ENCODE measurements at places on chromosomes 4 and X. TPM values are rescaled to one million over a fixed set of nuclear protein-coding genes. Genes with fewer than 3 reads are reported as not detected.

Gene SLC10A7
- 13.0 TPM for total RNA-seq

Gene NUDT10
- total RNA-seq: 1.2 TPM

Gene KCNIP4
- not detected for total RNA-seq

Gene KLB
- not detected for total RNA-seq

Gene MAGEA1
- total RNA-seq: not detected

Gene EPGN
- not detected for total RNA-seq

Gene TMEM35A
- total RNA-seq: not detected

Gene PAGE1
- total RNA-seq: not detected

DNA sequence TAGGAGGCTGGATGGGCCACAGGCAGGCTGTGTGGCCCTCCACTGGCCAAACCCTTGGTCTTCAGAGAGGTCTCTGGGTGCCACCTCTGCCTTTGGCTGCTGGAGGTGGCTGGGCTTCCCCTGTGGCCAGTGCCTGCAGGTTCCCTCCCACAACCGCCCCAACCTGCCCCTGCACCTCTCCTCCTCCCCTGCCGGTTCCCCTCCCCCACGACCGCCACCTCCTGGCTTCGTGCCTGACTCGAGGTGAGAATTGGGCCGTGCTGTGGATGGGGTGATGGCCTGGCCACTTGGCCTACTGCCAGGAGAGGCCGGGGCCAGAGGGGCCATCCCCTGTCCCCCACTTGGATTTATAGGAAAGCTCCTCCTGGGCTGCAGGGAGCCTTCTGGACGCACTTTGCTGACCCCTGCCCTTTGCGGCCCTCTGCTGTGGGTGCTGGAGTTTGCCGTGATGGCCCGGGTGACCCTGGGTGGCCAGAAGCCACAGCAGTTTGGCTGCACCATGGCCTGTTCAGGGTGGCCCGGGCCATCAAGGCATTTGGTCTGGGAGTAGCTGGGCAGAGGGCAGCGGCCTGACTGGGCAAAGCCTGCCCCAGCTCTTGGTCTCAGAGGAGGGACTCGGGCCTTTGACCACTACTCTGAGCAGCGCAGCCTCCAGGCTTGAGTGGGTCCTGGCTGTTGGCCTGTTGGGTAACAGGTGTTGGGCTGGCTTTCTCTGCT lies 3.8 kb downstream of the NAT8L start:
- H3K27me3 ChIP-seq: no peaks in the 10 kb centered on the region
- no peak overlapping the region for H3K4me3 ChIP-seq
- H3K27ac ChIP-seq: no peak overlapping the region
- no peaks in the 10 kb centered on the region for H3K36me3 ChIP-seq
- H3K4me1 ChIP-seq: no peaks in the 10 kb centered on the region

GRCh38 chr4:8274765-8275547 lies 5.4 kb downstream of the HTRA3 start:
- no peaks in the 10 kb centered on the region for H3K36me3 ChIP-seq
- H3K4me3 ChIP-seq: no peak overlapping the region
- no peaks in the 10 kb centered on the region for H3K27me3 ChIP-seq
- no peak overlapping the region for H3K27ac ChIP-seq
- DNase-seq: no peak
- no peaks in the 10 kb centered on the region for H3K4me1 ChIP-seq

DNA sequence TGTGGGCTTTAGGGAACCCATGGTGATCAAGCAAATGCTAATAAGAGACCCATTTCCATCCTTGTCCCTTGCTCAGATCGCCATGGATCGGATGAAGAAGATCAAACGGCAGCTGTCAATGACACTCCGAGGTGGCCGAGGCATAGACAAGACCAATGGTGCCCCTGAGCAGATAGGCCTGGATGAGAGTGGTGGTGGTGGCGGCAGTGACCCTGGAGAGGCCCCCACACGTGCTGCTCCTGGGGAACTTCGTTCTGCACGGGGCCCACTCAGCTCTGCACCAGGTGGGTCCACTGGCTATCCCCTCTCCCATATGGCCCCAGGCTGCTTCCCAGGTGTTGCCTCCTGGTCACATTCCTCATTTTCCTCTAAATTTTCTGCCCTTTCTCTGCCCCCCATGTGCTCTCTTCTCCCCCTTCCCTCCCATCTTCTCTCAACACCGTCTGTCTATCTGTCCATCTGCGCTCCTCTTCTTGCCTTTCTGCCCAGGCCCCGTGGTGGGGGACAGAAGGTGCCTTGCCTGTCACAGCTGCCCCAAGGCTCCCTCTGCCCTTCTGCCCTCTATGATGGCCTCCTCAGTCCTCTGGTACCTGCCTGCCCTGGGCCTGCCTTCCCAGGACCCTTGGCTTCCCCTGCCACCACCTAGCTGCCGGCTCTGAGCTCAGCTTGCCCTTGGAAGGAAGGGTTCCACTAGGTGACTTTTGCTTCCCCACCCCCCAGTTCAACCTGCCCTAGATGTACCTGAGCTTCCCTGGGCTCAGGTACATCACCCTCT lies 5.2 kb downstream of the CDK16 start:
- peaks cover 12% of the 10 kb centered on the region for H3K4me1 ChIP-seq
- DNase-seq: no peak
- H3K27me3 ChIP-seq: no peaks in the 10 kb centered on the region
- no peak overlapping the region for H3K27ac ChIP-seq
- H3K36me3 ChIP-seq: peaks cover 21% of the 10 kb centered on the region

GRCh38 chr4:26252349-26253025 lies 68.3 kb upstream of the RBPJ start:
- H3K36me3 ChIP-seq: no peaks in the 10 kb centered on the region
- no peak overlapping the region for H3K27ac ChIP-seq
- H3K4me3 ChIP-seq: no peak overlapping the region
- no peaks in the 10 kb centered on the region for H3K27me3 ChIP-seq
- no peaks in the 10 kb centered on the region for H3K4me1 ChIP-seq
- DNase-seq: no peak

- no peak for DNase-seq
- no peak overlapping the region for H3K27ac ChIP-seq
- no peaks in the 10 kb centered on the region for H3K36me3 ChIP-seq
- no peaks in the 10 kb centered on the region for H3K27me3 ChIP-seq
- H3K4me3 ChIP-seq: no peak overlapping the region
These were observed 322.1 kb downstream of the TLL1 start for GRCh38 chr4:166195101-166195500.

DNA sequence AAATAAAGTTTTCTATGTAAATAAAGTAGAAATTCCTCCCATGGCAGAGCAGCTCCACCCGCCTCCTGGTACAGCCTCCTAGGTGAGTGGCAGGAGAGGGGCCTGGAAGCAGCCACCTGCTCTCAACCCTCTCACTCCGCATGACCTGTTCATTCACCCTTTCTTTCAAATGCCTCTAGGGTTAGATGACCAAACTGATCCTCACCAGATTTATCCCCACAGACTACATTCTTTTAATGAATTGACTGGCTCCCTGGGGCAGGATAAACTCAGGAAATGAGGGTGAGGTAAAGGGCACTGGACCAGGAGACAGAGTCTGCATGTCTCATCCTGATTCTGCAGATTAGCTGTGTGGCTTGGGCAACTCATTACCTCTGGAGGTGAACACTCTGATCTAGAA lies 32.6 kb upstream of the NKX6-1 start:
- no peaks in the 10 kb centered on the region for H3K36me3 ChIP-seq
- no peaks in the 10 kb centered on the region for H3K27me3 ChIP-seq
- no peak for DNase-seq
- no peak overlapping the region for H3K4me3 ChIP-seq
- no peaks in the 10 kb centered on the region for H3K4me1 ChIP-seq
- no peak overlapping the region for H3K27ac ChIP-seq

- no peak for DNase-seq
- no peak overlapping the region for H3K4me3 ChIP-seq
- H3K27ac ChIP-seq: no peak overlapping the region
These were observed 127.4 kb downstream of the RBM47 start for GRCh38 chr4:40502220-40502619.

GRCh38 chr4:8242782-8243560 lies 26.6 kb upstream of the HTRA3 start:
- H3K27me3 ChIP-seq: no peaks in the 10 kb centered on the region
- DNase-seq: no peak
- no peaks in the 10 kb centered on the region for H3K36me3 ChIP-seq
- no peak overlapping the region for H3K4me3 ChIP-seq

GRCh38 chrX:47568656-47569295 lies 7.8 kb downstream of the ARAF start:
- DNase-seq: peak; percentile 25
- H3K27me3 ChIP-seq: no peaks in the 10 kb centered on the region
- H3K27ac ChIP-seq: no peak overlapping the region
- H3K4me3 ChIP-seq: no peak overlapping the region

DNA sequence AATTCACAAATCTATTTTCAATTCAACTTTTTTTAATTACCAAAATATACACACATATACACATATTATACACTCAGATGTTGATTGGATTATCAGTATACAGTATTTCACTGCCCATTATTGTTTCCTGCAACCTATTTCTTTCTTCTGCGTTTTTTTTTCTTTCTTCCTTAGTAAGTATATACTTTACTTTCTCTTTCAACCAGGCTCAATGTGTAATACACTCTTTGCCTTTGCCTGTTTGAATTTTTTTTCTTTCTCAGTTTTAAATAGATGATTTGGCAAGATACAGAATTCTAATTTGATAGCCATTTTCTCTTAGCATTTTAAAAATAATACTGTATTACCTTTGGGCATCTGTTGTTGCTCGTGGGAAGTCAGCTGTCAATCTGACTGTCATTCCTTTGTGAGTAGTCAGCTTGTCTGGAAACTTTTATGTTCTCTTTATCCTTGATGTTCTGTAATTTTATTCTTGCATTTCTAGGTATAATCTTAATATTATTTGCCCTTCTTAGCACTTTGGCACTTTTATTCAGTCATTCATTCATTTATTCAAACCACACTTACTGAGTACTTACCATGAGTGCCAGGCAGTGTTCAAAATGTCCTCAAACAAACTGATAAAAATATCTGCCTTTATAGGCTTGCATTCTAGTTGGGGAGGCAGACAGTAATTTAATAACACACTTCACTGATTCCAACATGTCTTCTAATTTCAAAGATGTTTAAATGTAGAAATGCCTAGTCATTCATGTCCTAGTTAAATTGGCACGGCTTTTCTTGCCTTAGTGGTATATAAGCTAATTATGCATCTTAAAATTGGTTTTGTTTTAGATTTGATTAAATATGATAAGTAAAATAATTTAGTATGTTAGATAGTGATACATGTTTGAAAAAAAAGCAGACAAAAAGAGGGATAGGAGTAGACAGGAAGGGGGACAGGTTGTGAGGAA lies 3.7 kb downstream of the USP38 start:
- H3K27me3 ChIP-seq: no peaks in the 10 kb centered on the region
- no peak overlapping the region for H3K27ac ChIP-seq
- peaks cover 17% of the 10 kb centered on the region for H3K36me3 ChIP-seq
- peak overlapping the region; percentile 80 for H3K4me3 ChIP-seq
- peaks cover 49% of the 10 kb centered on the region for H3K4me1 ChIP-seq

DNA sequence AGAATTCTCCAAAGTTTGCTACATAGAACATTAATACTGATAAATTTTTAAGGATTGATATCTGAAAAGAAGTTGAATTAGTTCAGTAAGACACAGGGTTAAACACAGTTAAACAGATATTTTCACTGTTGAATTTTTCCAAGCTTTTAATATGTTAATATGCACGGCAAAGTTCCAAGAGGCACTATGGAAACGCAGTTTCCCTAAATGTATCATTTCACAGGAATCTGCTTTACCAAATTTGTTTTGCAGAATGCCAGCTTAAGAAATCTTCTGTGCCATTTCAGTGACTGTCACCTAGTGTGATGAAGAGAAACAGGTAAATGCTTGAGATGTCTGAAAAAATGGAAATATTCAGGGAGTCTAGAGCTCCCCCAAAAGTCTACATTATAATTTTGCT lies 395.9 kb upstream of the GRIA3 start:
- no peaks in the 10 kb centered on the region for H3K27me3 ChIP-seq
- no peaks in the 10 kb centered on the region for H3K36me3 ChIP-seq
- no peaks in the 10 kb centered on the region for H3K4me1 ChIP-seq

DNA sequence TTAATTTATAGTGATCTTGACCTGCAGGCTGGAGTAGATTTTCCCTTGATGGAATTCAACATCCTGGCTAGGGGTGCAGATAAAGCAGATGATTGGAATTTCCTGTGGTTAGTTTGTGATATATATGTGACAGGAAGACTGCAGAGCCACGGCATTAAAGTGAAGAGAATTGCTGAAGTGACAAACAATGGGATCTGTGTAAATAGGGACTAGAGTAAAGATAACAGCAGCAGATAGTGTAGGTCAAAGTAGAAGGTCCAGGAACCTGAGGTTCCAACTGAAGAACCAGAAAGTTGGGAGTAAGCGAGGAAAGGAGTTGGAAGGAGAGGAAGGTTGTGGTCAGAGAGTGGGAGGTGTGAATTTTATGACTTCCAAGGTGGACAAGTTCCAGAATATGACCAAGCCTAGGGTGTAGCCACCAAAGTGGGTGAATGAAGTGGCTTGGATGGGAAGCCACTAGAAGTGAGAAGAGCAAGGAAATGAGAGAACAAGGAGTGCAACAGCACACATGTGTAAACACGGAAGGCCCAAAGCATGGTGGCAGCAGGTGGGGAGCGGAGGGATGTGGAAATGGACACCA lies 325.0 kb downstream of the RAB28 start:
- H3K36me3 ChIP-seq: no peaks in the 10 kb centered on the region
- no peak overlapping the region for H3K27ac ChIP-seq
- H3K27me3 ChIP-seq: no peaks in the 10 kb centered on the region

- no peaks in the 10 kb centered on the region for H3K36me3 ChIP-seq
- no peak overlapping the region for H3K27ac ChIP-seq
- no peak overlapping the region for H3K4me3 ChIP-seq
These were observed 23.1 kb downstream of the JADE3 start for GRCh38 chrX:46935295-46935694.

GRCh38 chr4:145251391-145251790 lies 71.0 kb upstream of the OTUD4 start:
- no peaks in the 10 kb centered on the region for H3K27me3 ChIP-seq
- DNase-seq: no peak
- no peaks in the 10 kb centered on the region for H3K4me1 ChIP-seq
- no peak overlapping the region for H3K27ac ChIP-seq

GRCh38 chr4:80206521-80207171 lies 9.3 kb downstream of the PRDM8 start:
- H3K27me3 ChIP-seq: no peaks in the 10 kb centered on the region
- H3K27ac ChIP-seq: no peak overlapping the region
- no peak overlapping the region for H3K4me3 ChIP-seq
- H3K36me3 ChIP-seq: no peaks in the 10 kb centered on the region

DNA sequence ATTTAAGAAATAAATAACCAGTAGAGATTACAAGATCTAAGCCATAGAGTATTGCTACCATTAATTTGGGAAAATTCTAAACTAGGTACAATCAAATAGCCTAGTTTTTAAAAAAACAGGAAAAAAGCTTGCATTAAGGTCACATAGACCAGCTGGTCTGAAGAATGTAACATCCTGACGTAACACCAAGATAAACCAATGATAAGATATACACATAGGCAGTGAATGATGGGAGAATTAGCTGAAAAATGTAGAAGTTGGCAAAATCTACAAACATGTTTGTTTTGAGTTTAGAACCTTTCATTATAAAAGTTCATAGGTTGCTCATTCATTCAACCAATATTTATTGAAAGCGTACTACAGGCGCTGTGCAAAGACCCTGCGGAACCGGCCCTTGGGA lies 120.0 kb downstream of the SH3RF1 start:
- DNase-seq: no peak
- no peaks in the 10 kb centered on the region for H3K4me1 ChIP-seq
- H3K27ac ChIP-seq: no peak overlapping the region
- H3K27me3 ChIP-seq: no peaks in the 10 kb centered on the region
- H3K4me3 ChIP-seq: no peak overlapping the region
